ENCODE measurements at places on chromosomes 12 and 14.

DNA sequence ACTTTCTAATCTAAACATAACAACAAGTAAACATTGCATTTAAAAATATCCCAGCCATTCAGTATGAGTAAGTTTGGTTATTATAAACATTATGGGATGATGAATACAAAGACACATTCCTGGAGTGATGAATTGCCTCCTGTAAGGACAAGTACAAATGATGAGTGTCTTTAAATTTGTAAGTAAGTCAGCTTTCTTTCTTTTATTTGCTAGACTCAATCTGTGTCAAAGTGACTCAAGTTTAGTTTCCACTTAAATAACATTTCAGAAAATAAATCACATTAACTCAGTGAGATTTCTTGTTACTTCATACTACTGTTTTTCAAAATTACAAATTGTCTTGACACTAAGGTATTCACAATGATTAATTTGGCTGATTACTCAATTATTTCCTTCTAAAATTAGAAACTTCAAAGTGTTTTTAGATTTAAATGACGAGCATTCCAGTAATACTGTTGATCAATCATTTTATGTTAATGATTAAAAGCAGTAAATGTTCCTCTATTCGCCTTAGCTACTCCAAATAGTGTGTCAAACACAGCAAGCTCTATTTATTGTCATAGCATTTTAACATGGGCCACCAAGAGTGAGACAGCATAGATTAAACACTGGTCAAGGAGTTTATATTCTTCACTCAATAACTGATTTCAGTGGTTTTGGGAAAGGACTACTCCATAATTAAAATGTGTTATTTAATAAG is 658.0 kb upstream of the MDGA2 start:
- no peak for DNase-seq

GRCh38 chr14:99875421-99875820 is 82.2 kb downstream of the EML1 start:
- DNase-seq = no peak

- DNase-seq = no peak
These were observed 2.3 kb downstream of the HSPA2 start for GRCh38 chr14:64542836-64543201.

DNA sequence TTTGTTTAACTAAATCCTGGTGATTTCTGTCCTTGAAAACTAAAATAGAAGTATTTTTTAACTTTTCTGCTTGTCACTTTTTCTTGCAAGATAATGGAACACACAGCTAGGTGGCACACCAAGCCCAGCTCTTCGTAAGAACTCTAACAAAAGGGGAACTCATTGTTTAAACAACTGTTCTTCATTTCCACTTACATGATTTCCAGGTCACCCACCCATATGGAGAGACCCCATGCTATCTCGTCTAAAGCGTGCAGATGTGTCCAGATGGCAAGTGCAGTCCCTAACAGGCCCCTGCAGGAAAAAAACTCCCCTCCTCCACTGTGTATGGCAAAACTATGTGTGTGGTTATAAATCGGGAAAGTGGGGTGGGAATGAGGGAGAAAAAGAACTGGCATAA is 43.3 kb upstream of the NT5DC3 start:
- DNase-seq = no peak

DNA sequence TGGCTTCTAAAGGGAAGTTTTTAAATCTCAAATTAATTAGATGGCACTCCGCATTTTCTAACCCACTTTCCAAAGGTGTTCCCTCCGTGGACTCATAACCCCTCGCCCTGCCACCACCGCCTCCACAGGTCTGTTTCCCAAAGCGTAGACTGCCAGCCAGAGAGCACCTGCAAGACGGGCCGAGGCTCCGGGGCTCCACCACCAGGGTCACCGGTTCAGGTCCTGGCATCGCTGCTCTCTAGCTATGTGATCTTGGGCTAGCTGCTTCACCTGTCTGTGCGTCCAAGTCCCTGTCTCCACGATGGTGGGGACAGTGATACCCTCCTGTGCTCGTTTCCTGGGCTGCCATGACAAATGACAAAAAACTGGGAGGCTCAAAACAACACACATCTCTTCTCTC is 11.5 kb downstream of the RIMBP2 start:
- DNase-seq = no peak

DNA sequence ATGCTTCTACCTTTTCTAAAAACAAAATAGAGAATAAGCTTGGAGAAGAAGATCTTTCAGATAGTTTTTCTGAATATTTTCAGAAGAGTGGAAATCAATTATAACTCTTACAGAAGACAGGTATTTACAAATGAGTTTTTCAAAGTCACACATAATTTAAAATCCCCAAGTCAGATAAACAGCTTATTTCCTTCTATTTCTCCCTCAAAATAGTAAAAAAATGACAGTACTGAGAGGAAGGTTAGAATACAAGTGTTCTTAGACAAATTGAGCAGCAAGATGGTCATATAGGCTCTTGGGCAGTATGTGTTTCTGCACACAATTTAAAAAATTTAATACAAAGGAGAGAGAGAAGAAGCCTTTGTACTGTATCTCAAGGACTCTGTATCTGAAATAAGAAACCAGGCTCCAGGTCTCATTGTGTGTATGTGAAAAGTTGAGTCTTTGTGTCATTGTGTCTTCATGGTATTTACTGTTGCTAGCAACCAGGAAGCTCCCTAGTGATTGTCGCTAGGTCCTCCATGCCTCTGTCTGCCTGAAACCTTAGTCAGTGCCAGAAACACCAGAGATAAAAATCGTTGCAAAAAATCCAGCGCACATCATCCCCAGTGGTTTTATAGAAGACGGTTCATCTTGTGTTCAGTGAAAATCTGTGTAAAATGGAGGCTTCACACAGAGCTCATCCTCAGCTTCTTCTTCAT is 12.9 kb upstream of the TUBA1A start:
- DNase-seq = no peak

- no peak for DNase-seq
These were observed 831.0 kb downstream of the C12orf50 start for GRCh38 chr12:87198181-87198580.

- DNase-seq = no peak
These were observed 263.0 kb downstream of the ACSS3 start for GRCh38 chr12:81340910-81341309.

DNA sequence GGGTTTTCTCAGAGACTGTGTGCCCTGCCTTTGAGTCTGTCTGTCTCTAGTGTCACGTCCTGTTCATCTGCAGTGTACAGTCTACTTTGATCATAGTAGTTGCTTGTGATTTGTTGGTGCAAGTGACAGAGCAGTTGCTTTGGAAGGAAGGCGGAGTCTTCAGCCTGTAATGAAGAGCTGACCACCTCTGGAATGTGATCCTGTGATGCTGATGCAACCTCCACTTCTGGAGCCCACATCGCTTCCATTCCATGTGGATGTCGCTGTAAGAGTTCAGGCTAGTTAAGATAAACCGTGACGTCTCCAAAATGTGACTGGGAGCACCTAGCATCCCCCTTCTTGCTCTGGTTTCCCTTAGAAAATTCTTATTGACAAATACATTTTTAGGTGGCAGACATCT is 51.8 kb downstream of the PELI2 start:
- DNase-seq = no peak

DNA sequence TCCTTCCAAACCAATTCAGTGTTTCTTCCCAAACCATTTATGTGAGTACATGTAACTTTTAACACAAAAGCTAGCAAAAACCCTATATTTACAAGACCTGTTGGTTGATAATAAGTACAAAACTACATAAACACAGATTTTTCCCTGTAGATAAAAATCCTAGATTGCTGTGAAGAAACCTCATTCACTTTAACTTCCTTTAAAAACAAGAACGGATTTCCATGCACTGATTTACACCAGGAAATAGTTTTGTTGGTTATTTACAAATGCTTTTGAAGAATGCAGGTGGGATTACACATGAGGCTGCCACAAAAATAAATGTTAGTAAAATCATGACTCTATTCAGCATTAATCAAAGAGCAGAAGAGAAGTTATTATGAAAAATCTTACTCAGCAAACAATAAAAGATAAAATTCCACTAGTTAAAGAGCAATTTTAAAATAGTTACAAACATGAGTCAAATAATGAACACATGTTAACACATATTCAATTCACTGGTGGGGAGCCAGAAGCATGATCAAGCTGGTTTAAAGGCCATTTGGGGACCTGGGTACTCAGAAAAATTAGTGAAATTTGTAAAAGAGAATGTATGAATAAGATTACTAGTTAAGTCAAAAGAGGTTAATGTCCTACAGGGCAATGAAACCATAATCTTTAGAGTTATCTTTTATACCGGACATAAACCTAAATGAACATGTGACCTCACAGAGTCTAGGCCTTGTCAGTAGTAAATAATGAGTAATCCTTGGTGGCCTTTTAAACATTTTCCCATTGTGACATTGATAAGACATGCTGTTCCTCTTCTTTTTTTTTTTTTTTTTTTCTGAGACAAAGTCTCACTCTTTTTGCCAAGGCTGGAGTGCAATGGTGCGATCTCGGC is 79.9 kb downstream of the PHLDA1 start:
- DNase-seq = no peak

DNA sequence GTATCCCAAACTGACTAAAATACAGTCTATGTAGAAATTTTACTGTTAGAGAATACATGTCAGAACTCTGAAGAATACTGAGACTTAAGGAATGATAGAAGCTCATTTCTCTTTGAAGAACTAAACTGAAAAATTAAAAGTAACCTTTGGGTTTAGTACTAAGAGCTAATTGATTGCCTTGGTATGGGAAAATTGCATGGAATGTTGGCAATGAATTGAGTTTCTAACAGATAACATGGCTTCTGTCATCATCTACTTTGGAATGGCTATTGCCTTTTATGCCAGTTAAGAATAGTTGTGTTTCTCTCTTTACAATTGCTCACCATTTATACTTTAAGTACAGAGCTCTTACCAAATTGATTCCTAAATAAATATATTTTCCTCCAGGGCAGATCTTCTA is 308.8 kb upstream of the SYT1 start:
- no peak for DNase-seq

DNA sequence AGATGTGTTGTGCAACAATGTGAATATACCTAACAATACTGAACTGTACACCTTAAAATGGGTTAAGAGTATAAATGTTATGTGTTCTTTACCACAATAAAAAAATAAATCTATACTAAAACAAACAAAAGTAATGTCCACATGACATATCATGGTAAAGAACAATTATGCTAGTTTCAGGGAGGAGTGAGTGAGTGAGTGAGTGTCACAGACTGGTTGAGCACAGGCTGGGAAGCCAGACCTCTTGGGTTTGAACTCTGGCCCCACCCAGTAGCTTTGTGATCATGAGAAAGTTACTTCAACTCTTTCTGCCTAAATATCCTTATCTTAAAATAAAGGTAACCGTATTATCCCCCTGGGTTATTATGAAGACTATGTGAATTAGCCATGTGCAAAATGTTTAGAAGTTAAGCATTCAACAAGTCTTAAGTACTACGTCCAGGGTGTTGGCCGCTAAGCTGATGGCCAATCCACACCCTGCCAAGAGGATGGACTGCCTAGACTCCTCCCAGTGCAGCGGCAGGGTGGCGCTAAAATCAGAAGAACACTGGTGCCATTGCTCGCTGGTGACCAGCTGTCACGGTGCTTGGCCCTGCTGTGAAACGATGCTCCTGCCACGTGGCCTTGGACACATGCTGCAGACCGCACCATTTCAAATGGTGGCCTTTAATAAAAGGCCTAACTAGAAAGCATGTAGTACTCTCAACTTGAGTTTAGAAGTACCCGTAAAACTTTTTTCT is 7.3 kb downstream of the SLC2A13 start:
- DNase-seq = no peak

- peak; percentile 82 for DNase-seq
These were observed 424 bp downstream of the TEDC1 start for GRCh38 chr14:105491366-105491973.

- no peak for DNase-seq
These were observed 4.3 kb upstream of the NKX2-1 start for GRCh38 chr14:36524220-36524837.

- DNase-seq = no peak
These were observed 51.6 kb downstream of the PLEKHG3 start for GRCh38 chr14:64755781-64756221.

GRCh38 chr12:110335481-110336045 is 54.5 kb downstream of the ATP2A2 start:
- DNase-seq = no peak

- no peak for DNase-seq
These were observed 197.1 kb downstream of the RGS6 start for GRCh38 chr14:72129291-72129690.

Measured in stimulated activated CD4-positive, alpha-beta T cell treated with anti-CD3 and anti-CD28 coated beads, Interleukin-4, amount 100 ng/mL, for 48 hours (primary cell).